NCI-H524 treated with DMSO at 0.1 percent for 48 hours (cell line): ENCODE measurements at places on chromosomes 11 and 22.

DNA sequence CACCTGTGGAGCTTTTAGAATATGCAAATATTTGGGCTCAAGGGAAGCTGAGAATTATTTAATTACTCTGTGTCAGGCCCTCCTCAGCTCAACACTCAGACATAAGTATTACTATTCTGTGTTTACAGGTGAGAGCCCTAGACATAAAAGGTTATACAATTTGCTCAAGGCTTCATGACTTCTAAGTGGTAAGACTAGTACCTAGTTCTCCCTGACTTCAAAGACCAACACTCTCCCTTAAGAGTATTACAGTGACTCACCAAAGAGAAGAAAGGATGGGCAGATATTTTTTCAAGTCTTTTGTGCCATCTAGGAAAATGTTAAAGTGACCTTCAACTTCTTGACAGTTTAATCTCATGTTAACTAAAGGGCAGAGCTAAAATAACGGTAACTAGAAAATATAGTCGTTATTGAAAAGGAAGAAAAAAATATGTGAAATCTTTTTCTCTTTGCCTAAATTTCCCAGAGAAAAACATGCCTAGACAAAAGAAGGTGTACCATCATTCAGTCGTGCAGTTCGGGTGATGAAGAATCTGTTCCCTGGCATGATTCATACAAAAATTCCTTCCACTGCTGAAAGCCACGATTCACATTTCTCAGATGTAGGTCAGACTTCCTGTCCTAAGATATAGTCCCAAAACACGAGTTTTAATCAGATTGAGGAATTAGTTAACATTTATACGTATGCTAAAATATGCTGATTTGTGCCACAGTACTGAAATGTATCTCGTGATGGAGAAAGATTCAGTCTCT, 849.1 kb upstream of the API5 start:
- DNase-seq: no peak

DNA sequence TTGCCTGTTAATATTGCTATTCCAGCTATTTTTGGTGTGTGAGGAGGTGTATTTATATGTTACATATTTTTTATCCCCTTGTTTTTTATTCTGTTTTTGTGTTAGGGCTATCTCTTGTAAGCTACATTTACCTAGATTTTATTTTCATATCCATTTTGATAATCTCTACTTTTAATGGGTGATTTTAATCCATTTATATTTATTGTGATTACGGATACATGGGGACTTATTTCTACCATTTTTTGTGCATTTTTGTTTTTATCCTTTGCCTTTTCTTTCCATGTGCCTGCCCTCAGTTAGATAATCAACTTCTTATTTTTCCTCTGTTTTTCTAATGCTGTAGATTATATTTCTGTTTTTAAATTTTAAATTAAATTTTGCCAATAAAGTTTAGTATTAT, 28.3 kb downstream of the PDHX start:
- no peak for DNase-seq

- no peak for DNase-seq
Observed at GRCh38 chr11:102005306-102005705, 41.9 kb upstream of the CFAP300 start.

GRCh38 chr11:112453601-112454577, 193.2 kb upstream of the PLET1 start:
- no peak for DNase-seq

- no peak for DNase-seq
Observed at GRCh38 chr11:64474680-64475079, 115.7 kb downstream of the RPS6KA4 start.

DNA sequence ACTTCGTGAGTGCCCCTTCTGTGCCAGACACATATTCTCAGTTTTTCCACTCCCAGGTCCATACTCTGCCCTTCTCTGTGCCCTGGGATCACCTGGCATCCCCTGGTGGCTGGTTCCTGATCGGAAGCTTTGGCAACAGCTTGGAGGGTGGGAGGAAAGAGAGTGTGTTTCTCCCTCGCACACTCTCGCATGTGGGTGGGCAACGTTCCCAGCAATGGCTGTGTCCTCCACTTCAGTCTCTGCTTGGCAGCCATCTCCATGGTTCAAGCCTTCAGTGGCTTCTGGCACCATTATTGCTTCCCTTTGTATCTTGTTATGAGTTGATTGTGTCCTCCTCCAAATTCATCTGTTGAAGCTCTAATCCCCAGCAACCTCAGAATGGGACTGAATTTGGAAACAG, 342.7 kb upstream of the SYN3 start:
- no peak for DNase-seq

- DNase-seq: no peak
Observed at GRCh38 chr22:45680932-45681700, 9.5 kb downstream of the ATXN10 start.

DNA sequence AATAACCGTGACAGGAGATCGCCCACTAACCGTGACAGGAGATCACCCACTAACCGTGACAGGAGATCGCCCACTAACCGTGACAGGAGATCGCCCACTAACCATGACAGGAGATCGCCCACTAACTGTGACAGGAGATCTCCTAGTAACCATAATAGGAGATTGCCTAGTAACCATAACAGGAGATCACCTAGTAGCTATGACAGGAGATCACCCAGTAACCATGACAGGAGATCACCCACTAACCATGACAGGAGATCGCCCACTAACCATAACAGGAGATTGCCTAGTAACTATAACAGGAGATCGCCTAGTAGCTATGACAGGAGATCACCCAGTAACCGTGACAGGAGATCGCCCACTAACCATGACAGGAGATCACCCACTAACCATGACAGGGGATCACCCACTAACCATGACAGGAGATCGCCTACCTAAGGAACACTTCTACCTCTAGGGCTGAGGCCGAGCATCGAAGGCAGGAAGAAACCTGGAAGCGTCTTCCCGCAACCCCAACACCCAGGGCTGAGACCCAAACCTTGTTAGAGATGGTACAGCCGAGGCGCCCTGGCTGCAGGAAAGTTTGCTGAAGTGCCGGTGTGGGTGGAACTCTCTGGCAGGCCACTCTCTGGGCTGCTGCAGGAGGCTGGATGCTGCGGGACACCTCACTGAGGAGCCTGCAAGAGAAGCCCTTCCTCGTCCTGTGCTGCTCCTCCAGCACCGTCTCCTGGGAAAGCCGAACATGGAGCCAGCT, 67.5 kb upstream of the THY1 start:
- DNase-seq: no peak

DNA sequence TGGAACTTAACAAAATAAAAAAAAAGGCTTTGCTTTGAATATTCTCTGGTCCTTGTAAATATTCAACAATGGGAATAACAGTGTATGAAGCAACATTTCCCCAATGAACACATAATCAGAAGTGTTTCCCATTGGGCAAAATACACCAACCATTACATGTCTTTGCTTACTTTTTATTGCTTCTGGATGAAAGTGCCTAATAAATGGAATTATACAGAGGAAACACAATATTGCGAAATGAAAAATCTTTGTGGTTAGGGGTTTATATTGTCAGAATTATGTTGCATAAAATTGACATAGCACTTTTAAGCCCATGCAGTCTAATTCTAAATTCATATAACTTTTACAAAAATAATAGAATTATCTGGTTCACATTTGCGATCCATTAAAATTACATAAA, 386.4 kb downstream of the DCDC1 start:
- no peak for DNase-seq

GRCh38 chr11:60797846-60798630, 12.9 kb downstream of the MS4A10 start:
- no peak for DNase-seq

DNA sequence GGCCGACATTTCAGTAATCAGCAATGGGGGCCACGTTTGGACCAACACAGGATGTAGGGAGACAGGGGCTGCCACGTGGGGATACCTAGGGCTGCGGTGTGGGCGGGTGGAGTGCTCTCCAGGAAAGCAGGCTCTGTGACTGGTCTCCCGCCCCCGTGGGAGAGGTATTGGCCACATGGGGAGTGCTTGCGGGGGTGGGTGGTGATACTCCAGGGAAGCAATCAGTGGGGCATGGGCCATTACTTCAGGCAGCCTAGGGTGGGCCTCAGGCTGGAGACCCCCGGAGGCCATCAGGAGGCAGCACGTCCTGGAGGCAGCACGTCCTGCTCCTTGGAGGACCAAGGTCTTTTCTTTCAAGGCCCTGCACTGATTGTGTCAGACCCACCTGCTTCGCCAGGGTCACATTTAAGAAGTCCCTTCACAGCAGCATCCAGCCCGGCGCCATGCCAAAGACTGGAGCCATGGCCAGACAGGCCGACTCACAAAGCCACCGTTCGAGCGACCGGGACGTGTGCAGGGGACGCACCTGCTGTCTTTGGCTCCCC, 3.0 kb upstream of the MUC2 start:
- DNase-seq: no peak

- no peak for DNase-seq
Observed at GRCh38 chr11:97028836-97029406, 639.1 kb downstream of the JRKL start.

GRCh38 chr11:87043894-87044293, 6.2 kb downstream of the TMEM135 start:
- DNase-seq: no peak

- DNase-seq: no peak
Observed at GRCh38 chr11:109706945-109707344, 285.0 kb downstream of the C11orf87 start.

DNA sequence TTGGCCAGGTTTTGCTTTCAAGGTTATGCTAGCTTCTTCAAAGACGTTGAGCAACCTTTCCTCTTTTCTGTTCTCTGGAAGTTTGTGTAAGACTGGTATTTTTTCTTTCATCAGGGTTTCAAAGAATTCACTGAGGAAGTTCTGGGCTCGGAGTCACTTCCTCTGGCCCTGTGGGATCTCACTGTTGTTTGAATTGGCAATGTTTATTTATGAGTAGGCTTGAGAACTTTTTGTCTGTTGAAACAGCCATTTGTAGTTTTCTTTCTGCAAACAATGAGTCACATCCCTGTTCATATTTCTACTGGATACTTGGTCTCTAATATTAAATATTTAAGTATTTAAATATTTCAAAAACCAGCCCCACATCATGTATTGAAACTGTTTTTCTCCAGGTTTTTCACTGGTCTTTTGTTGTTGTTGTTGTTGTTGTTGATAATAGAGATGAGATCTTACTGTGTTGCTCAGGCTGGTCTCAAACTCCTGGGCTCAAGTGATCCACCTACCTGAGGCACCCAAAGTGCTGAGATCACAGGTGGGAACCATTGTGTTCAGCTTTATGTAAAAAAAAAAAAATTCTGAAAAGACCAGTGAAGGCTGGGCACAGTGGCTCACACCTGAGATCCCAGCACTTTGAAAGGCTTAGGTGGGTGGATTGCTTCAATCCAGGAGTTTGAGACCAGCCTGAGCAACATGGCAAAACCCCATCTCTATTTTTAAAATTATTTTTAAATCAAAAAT, 26.9 kb downstream of the SUSD2 start:
- no peak for DNase-seq

DNA sequence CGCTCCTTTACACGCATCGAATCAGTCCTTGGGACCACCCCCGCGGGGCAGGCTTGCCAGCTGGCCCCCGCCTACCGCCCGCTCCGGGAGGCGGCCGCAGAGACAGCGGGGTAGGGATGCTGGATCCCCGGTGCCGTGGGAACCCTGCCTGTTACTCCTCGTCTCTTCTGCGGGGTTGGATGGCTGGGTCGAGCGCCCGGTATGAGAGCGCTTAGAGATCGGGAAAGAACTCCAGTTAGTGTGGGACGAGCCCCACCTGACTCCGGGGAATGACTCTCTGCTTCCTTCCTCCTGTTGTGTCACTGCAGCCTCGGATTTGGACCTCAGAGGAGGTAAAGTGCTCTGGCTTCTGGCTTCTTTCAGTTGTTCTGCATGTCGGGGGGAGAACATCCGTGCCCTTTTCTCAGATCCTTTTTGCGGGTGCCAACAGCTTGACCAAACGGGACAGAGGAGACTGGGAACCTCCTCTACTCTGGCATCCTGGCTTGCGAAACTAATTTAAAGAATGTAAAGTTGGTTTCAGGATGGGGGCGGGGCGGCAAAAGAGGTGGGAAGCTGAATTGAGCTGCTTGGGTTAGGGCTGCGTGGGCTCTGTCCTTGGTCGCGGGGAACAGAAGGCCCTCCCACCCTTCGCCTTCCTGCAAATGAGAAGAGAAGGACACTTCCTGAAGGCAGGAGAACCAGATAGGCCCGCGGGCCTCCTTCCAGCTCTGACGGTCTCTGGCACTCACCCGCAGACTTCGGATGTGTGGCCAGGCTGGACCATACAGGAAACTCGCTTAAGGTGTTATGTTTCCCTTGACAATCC, 938 bp downstream of the LAYN start:
- DNase-seq: no peak

GRCh38 chr11:2892967-2893528, 7.5 kb upstream of the CDKN1C start:
- no peak for DNase-seq

GRCh38 chr11:117130879-117131278, 13.2 kb upstream of the PAFAH1B2 start:
- DNase-seq: no peak

GRCh38 chr11:12893787-12894672, 115.1 kb upstream of the RASSF10 start:
- DNase-seq: no peak

DNA sequence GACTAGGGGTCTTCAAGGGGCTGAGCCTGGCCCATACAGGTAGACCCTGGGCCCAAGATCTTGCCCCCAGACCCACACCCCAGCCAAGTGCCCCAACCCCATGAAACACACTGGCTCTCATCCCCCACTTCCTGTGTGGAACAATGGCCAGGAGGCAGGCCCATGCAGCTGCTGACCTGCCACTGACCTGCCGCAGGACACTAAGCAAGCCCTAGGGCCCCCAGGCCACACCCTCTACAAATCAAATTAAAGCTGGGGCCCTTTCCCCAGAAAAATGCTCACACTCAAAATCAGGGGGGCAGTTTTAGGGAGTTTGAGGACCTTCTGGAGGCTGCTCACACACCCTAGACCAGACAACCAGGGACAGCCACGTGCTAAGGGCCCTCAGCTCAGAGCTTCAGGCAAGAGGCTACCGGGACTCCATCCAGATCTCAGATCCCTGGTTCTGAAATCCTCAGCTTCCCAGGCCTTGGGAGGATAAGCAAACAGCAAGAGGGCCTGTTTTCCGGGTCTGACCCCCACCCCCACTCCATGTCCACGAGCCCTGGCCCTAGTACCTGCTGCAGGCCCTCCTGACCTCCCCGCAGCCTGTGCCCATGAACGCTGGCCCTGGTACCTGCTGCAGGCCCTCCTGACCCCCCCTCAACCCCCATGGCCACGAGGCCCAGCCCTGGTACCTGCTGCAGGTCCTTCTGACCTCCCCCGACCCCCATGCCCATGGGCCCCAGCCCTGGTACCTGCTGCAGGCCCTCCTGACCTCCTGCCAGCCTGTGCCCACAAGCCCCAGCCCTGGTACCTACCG, 10.0 kb downstream of the CARD10 start:
- DNase-seq: no peak
